ENCODE measurements at places on chromosomes 16 and 17.

DNA sequence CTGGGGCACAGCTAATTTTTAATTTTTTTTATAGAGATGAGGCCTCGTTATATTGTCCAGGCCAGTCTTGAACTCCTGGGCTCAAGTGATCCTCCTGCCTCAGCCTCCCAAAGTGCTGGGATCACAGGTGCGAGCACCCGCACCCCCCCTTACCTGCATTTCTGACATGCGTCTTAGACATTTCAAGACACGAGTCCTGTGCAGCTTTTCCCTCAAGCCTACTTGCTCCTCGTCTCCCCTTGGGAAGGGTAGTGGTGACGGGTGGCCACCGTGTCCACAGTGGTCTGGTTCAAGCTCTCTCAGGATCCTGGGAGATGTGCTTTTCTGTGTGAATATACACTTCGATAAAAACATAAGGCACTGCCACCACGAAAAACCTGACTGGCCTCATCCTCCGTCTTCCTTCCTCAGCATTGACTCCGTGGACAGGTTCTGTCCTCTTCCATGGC is 9.6 kb downstream of the CANT1 start:
- DNase-seq, result no peak

DNA sequence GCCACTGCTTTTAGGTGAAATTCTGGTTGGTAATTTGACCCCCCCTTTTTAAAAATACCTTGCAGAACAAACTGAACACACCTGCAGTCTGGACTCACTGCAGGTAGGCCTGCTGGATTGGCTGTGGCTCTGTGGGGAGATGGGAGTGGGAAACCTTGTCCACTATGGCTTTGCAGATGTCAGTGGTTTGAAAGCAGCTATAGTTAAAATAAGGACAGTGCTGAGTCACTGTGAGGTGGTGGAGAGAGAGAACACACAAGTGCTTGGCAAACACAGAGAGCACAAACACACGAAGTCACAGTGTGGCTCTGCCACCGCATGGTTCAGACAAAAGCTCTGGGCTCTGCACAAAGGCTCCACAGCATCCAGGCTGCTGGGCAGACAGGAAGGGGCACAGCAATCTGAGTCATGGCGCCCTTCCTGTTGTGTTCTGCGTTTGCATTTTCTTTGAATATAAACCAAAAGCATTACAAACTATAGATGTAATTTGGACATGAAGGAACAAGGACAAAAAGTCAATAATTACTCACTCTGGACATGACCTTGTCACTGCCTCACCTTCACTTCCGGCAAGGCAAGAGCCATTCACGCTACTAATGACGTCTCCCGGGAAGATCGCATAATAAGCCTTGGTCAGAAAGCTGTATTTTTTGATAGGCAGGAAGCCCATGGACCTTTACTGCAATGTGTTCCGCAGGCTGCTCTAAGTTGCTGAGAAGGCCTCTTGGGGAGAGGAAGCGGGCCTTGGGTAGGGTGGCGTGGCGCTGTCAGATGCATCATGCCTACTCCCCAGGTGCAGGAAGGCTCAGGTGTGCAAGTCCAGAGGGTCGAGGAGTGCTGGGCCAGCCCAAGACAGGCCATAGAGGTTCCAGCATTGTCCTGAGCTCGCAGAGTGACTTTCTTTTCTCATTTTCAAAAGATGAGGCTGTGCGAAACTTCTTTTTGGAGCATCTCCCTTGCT is 60.1 kb upstream of the MED9 start:
- DNase-seq, result peak; percentile 76

- peak; percentile 77 for DNase-seq
These were observed 5.0 kb upstream of the ADGRG1 start for GRCh38 chr16:57623251-57624043.

GRCh38 chr17:81932333-81932983 is 4.6 kb downstream of the PYCR1 start:
- DNase-seq, result no peak

- no peak for DNase-seq
These were observed 3.7 kb upstream of the TACO1 start for GRCh38 chr17:63596856-63597586.
